ENCODE measurements at places on chromosomes 3 and 15. TPM values are rescaled to one million over a fixed set of nuclear protein-coding genes. Genes with fewer than 3 reads are reported as not detected.

GRCh38 chr3:52845691-52846431, 11.0 kb upstream of the MUSTN1 start:
- DNase-seq = no peak

GRCh38 chr3:139674571-139675260, 3.1 kb downstream of the NMNAT3 start:
- DNase-seq = no peak

- peak; percentile 44 for DNase-seq
Measured at GRCh38 chr15:65862682-65863081, 6.6 kb upstream of the RAB11A start.

The LRRC3B gene
- total RNA-seq = not detected

The ACAN gene
- not detected for total RNA-seq

The GOLGA8S gene
- total RNA-seq = not detected

The NANOGP8 gene
- not detected for total RNA-seq

The AADAC gene
- total RNA-seq = 3.5 TPM
